ENCODE measurements at places on chromosomes 2 and 18.

GRCh38 chr2:20093263-20094141 lies 42.1 kb upstream of the LAPTM4A start:
- DNase-seq = peak; percentile 14

DNA sequence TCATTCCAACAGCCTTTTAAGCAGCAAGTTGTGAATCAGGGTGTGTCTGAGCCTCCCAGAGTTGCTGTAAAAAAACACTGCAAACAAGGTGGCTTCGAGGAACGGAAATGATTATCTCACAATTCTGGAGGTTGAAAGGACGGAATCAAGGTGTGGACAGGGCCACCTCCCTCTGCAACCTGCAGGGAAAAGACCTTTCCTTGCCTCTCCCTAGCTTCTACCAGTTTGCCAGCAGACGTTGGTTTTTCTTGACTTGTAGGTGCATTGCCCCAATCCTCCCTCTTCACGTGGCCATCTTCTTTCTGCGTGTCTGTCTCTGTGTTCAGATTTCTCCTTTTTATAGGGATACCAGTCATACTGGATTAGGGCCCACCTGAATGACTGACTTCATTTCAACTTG lies 24.8 kb upstream of the TMEM131 start:
- no peak for DNase-seq

DNA sequence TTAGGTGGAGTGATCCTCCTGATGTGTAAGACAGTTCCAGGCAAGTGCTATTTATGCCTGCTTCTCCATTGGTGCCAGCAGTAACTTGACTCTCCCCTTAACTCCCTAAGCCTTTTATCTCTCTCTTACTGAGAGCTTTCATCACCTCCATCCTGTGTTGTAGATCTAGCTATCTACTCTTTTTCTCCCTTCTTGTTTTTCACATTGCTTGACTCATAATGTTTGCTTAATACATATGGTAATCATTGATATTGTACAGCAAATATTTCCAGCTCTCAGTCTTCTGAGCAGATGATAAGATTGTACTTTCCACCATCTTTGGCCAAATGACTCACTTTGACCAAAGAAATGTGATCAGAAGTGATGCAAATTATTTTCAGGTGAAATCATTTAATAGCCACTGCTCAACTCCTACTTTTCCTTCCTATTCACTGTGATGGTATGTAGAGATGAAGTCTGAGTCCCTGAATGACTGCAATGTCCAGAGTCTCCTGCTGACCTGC lies 165.0 kb downstream of the PLCL1 start:
- DNase-seq = peak; percentile 33

GRCh38 chr2:48586433-48586832 lies 31.2 kb upstream of the GTF2A1L start:
- DNase-seq = no peak

DNA sequence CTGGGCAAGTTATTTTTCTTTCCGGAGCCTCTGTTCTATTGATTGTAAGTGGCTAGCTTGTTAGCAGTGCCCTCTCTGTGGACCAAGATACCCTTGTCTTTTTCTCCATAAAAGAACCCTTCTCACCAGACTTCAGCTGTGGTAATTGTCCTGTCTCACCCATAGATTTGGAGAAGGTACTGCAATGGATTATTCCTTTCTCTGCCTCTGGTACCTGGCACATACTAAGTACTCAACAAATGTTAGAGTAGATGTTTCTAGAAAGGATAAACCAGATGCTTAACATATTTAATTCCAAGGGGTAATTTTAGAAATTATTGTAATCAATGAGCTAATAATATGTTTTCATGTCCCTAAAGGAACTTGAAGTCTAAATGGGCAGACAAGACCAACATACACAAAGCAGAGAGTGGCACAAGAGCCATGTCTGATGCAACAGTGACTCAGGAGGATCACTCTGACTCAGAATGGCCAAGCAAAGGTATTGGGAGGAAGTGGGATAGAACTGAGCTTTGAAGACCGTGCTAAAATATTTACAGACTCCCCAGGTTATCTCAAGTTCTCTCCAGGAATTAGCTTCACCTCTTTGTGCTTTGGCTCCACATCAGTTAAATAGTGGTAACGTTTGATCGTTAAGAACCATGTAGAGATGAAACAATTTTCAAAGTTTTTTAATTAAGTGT lies 129.7 kb upstream of the OSR1 start:
- peak; percentile 2 for DNase-seq

DNA sequence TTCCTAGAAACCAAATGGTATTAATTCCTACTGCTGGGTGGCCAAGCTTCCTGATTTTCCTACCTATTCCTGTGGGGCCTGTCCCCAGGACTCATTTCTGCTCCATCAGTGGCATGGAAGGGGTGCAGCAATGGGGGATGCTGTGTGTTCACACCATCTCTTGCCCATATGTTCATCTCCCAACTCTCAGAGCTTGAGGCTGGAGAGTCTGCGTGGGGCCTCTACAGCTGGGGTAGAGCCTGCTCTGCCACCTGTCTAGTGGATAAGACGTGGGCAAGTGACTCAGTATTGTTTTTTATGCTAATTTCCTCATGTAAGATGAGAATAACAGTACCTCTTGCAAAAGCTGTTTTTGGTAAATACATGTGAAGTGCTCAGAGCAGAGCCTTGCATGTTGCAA lies 149.8 kb downstream of the ACTR3 start:
- no peak for DNase-seq

DNA sequence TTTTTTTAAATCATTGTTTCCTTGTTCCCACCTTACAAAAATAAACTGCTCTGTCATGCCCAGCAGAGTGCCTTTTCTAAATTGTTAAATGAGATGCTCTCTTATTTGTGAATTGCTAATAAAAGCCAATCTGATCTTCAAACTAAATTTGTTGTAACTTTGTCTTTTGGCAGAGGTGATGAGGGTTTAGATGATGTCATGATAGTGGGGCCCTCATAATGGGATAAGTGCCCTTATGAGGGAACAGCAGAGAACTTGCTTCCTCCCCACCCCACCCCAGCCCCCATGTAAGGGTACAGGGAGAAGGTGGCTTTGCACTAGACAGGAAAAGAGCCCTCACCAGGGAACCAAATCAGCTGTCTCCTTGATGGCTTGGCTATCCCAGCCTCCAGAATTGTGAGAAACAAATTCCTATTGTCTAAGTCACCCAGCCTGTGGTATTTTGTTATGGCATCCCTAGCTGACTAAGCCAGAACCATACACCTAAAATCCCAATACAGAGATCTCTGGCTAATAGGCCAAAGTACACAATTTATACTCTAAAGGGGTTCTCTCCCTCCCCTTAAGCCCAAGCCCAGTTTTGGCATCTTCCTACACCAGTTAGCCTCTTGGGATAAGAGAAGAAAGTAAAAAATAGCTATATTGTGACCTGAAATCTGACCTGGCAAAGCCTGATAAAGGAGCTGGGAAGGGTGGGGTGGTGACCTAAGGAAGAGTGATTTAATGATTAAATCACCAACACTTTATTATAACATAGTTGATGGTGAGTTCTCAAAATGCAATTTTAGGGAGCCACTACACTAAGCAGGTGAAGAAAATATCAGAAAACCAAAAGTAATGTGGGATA lies 40.3 kb upstream of the HNRNPA3 start:
- DNase-seq = no peak

- DNase-seq = no peak
These were observed 121.2 kb upstream of the CXCR4 start for GRCh38 chr2:136239079-136239685.

DNA sequence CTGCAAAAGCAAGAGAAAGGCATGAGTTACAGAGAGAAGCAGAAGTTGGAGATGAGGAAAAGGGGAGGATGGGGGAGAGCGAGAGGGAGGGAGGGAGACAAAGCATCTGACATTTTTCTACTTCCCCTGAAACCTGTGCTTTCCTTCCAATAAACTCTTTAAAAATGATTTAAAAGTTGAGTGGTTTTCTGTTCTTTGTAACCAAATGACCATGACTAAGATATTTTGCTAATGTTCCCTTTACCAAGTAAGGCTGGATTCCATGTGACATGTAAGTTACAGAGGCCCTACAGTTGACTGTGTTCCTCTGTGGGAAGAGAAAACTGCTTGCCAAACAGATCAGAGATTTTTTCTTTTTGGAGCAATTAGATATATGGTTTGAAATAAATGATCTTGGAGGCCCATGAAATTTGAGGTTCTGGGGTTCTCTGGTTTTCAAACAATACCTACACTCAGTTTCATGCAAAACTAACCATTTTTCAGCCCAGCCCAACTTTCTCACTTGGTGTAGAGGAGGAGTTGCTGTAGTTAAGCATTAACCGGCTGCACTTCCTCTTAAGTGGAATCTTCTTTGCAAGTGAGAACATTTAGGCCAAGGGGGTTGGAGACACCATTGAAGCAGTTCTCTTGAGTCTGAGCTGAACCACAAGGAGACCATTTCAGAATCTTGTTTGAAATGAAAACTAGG lies 34.5 kb downstream of the INSIG2 start:
- no peak for DNase-seq

- no peak for DNase-seq
These were observed 199.2 kb downstream of the KLHL29 start for GRCh38 chr2:23584054-23584745.

DNA sequence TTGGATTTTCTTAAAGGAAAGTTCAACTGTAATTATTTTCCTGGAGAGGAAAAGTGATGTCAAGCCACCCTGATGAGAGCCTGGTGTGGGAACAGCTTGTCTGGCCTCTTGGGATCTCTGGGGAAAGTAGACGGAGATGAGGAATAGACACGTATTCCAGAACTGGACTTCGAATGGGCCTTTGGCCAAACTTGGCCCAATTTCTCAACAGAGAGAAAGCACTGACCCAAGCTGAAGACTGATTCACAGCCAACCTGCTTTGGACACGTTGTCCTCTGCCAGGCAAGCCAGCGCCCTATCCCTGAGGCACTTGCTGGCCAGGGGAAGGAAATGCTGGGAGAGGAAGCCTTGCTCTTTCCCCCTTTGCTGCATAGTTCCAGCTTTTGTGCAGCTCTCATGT lies 70.8 kb upstream of the CTAGE1 start:
- no peak for DNase-seq

DNA sequence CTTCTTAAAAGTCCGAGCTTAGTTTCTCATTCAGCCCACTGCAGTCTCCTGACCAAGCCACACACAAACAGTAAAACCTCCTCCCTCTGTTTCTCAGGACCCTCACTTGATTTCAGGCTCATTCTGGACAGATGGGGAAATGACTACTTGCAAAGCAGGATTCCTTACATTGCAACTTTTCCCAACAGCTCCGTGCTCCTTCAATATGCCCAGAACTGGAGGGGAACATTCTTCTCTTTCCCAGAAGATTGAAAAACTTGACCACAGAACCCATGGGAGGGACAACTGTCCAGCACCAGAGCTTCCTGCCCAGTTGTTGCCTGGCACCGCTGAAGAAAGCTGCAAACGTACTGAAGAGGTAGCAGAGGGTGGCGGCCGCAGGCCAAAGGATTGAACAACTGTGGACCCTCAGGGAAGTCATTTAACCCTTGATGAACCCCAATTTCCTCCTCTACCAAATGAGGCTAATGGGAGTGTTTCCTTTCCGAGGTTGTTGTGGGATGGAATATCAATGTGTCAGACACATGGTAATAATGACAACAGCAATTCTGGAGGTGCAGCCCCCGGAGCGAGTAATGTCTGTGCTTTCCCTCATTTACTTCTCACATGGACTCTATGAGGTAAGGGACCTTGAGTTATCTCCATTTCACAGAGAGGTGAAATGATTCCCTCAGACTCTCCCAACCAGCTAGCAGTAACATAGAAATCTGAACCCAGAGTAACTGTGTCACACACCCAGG lies 25.0 kb downstream of the BCL11A start:
- no peak for DNase-seq

- DNase-seq = no peak
These were observed 7.2 kb downstream of the CPSF3 start for GRCh38 chr2:9430316-9431293.

DNA sequence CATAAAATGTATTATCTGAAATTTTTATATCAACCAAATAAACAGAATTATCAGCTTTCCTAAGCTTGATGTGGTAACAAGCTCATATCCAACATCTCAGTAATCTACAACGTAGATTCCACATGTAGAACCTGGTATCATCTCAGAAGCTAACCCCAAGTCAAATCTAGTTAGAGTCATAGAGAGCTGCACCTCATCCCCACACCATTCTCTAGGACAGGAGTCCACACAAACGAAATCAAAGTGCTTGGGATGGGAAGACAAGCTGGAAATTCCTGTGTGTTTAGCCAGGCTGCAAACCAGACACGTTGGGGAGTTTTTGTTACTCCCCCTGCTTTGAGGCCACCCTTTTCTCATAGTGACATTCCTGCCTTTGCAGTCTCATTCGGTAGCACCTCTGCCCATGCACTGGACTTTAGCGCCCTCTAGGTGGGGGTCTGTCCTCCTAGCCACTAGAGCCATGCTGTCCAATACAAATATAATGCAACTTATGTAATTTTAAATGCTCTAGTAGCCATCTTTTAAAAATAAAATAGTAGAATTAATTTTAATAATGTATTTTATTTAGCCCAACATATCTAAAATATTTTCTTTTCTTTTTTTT lies 28.1 kb upstream of the SATB2 start:
- no peak for DNase-seq

- no peak for DNase-seq
These were observed 82.1 kb downstream of the ZBTB7C start for GRCh38 chr18:48326901-48327675.

- DNase-seq = no peak
These were observed 73.9 kb downstream of the NDUFA10 start for GRCh38 chr2:239951129-239951734.

- no peak for DNase-seq
These were observed 2.5 kb upstream of the TTLL4 start for GRCh38 chr2:218708086-218708485.

DNA sequence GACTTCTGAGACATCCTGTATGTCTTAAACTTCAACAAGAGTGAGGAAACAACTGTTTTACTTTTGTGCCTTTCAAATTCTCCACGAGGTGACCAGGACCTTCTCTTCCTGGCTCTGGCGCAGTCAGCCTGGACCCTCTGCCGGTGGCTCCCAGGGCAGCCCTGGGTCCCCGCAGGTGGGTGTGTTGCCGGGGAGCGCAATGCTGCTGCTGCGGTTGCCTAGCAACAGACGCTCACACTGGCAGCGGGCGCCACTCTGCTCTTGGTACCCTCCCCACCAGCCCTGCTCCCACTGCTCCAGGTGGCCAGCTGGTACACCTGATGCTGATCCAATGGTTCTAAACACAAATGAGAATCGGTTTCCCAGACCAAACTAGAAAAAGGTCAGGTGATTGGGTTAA lies 58.7 kb downstream of the GNAL start:
- DNase-seq = no peak

DNA sequence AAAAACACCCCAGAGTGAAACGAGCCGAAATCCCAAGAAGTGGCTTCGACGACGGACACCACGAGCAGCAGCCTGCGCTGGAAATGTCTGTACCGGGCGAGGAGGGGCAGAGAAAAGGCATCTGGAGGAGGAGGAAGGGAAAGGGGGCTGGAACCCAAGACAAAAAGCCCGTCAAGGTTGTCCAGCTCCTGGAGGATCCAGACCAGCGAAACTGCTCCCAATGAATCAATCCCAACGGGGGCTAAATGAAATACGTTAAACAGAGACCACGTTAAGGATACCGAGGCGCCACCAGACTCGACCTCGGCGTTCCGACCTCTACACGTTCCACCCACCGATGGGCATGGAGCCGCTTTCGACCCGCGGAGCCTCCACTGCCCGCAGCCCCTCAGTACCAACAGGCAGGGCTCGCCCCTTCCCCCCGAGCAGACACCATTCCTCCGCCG lies 400 bp downstream of the CCDC88A start:
- no peak for DNase-seq

Data from AG04449 (cell line).